Dermis microvascular lymphatic vessel endothelial cell (primary cell): ENCODE measurements at places on chromosomes 5 and 9.

- DNase-seq: no peak
Observed at GRCh38 chr5:151591144-151591819, at the start of gene FAT2. Gene FAT2, minus strand, starts transcription at chr5:151591331. Its CDS starts 22,400 bp downstream, at chr5:151568931.

DNA sequence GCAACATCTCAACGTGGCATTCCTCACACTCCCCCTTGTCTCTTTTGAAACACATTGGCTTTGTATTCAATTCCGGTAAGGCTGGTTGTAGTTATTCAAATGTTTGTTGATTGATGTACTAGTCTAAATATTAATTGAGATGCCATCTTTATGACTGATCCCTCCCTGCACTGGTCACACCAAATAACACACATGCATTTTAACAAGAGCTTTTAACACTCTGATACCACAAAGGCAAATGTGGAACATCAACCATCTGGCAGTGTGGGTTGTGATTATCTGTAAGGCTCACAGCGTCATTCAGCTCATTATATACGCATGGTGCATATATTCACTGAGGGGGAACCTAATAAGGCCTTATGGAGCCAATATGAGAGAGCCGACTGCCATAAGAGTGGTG lies 305.0 kb downstream of the TENT4A start:
- DNase-seq: no peak

- DNase-seq: no peak
Observed at GRCh38 chr9:22740781-22741180, 294.2 kb downstream of the DMRTA1 start.

DNA sequence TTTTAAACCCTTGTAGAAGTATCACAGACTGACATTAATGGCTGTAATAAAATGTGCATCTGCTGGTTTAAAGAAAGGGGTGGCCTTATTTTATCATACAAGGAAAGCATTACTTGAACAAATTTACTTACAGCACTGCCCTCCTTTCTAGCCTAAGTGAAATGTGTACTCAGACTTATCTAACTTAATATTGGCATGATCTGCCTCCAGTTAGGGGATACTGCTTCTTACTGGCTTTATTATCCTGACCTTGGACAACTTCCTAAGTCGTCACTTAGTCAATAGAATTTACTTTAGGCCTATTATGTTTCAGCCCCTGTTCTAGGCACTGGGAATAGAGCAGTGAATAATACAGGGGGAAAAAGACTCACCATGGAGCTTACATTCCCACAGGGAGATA lies 79.4 kb downstream of the TEK start:
- DNase-seq: no peak

DNA sequence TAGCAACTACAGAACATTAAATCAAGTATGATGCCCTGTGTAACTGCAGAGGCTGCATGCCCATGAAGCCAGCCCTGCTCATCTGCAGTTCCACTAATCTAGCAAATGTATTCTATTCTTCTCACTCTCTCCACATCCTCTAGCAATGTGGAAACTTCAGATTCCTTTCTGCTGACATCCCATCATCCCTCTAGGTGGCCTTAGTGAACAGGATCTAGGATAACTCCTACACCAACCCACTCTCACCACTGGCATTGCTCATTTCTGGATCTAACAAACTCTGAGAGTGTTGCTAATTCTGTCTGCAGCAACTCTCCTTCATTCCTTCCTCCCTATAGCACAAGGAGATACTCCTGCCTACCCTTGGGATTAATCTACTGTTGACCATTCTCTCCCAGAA lies 80.8 kb downstream of the FAM81B start:
- DNase-seq: no peak

DNA sequence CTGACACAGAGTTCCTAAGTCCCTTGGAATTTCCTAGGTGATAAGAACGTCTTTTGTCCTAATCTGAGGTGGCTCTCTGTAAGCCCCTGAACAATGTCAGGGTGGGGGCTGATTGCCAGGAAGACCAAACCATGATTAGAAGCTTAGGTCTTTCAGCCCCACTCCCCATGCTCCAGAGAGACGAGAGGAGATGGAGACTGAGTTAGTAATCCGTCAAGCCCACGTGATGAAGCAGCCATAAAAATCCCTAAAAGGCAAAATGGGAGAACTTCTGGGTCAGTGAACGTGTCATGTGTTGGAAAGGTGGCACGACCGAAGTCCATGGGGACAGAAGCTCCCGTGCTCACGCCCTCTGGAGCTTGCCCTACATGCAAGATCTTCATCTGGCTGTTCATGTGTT lies 85.6 kb downstream of the RAD23B start:
- DNase-seq: no peak

- no peak for DNase-seq
Observed at GRCh38 chr9:115200711-115201505, 83.0 kb upstream of the TNC start.

DNA sequence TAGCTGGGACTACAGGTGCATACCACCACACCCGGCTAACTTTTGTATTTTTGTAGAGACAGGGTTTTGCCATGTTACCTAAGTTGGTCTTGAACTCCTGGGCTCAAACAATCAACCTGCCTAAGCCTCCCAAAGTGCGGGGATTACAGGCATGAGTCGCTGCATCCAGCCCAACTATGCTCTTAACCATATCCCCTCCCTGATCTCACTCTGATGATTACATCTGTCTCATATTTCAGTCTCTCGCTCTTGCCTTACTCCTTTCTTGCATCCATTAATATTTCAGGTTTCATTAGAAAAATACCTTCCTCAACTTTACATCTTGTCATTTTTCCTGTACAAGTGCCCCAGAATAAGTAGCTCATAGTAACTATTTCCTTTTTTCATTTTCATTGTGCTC lies 61.0 kb upstream of the BASP1 start:
- DNase-seq: no peak

GRCh38 chr9:100933656-100934055 lies 94.9 kb upstream of the PLPPR1 start:
- DNase-seq: no peak

- peak; percentile 17 for DNase-seq
Observed at GRCh38 chr9:128503870-128504269, 649 bp upstream of the GLE1 start.

- no peak for DNase-seq
Observed at GRCh38 chr5:146329697-146330096, 8.9 kb upstream of the POU4F3 start.

GRCh38 chr9:129554649-129555048 lies 66.3 kb downstream of the C9orf50 start:
- no peak for DNase-seq

GRCh38 chr9:78242041-78242440 lies 6.2 kb downstream of the CEP78 start:
- no peak for DNase-seq

DNA sequence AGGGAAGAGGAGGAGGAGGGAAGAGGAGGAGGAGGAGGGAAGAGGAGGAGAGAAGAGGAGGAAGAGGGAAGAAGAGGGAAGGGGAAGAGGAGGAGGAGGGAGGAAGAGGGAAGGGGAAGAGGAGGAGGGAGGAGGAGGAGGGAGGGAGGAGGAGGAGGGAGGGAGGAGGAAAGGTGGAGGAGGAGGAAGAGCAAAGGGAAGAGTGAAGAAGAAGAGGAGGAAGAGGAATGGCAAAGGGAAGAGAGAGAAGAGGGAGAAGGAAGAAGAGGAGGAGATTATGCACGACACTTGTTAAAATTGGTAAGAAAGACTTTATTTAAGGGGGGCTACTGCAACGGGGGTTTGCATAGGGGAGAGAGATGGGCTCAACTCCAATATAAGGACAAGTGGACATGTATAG lies 221.2 kb downstream of the SLIT3 start:
- DNase-seq: no peak

- no peak for DNase-seq
Observed at GRCh38 chr5:133343196-133343595, 269.1 kb downstream of the FSTL4 start.

GRCh38 chr5:151288180-151288579 lies 15.4 kb downstream of the SLC36A3 start:
- DNase-seq: no peak

GRCh38 chr5:176887252-176887849 lies 11.8 kb downstream of the HK3 start:
- no peak for DNase-seq

GRCh38 chr5:3837506-3837905 lies 241.9 kb downstream of the IRX1 start:
- no peak for DNase-seq

GRCh38 chr9:37976714-37977477 lies 73.0 kb upstream of the SLC25A51 start:
- no peak for DNase-seq

GRCh38 chr5:173055722-173055982 lies 500 bp upstream of the CREBRF start:
- no peak for DNase-seq

DNA sequence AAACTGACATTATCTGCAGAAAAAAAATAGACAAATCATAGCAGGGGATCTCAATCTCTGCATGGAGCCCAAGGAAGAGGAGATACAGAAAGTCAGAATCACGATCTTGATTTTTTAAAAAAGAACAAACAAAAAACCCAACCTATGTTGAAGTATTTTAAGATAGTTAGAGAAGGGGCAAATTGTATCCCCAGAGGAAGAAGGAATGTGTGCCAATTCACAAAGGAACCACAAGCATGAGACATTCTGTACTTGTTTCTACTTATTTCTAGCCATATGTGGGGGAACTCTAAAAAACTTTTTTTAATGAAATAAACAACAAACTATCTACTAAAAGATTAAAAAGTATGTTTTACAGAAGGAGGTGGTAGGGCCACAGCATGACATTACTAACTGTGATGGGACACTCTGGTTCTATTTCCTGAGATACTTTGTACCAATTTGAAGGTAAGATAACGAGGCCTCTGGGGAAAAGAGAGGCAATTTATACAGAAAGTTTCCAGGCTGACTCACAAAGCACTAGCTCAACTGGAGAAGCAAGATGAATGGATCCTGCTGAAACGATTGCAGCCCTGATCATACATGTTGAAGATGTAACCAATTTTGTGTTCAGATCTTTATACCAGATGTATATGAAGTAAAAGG lies 22.5 kb downstream of the RANBP3L start:
- DNase-seq: no peak

GRCh38 chr9:132596200-132596599 lies 13.8 kb downstream of the BARHL1 start:
- DNase-seq: peak; percentile 42

GRCh38 chr5:57889558-57889957 lies 406.9 kb upstream of the ACTBL2 start:
- peak; percentile 76 for DNase-seq

DNA sequence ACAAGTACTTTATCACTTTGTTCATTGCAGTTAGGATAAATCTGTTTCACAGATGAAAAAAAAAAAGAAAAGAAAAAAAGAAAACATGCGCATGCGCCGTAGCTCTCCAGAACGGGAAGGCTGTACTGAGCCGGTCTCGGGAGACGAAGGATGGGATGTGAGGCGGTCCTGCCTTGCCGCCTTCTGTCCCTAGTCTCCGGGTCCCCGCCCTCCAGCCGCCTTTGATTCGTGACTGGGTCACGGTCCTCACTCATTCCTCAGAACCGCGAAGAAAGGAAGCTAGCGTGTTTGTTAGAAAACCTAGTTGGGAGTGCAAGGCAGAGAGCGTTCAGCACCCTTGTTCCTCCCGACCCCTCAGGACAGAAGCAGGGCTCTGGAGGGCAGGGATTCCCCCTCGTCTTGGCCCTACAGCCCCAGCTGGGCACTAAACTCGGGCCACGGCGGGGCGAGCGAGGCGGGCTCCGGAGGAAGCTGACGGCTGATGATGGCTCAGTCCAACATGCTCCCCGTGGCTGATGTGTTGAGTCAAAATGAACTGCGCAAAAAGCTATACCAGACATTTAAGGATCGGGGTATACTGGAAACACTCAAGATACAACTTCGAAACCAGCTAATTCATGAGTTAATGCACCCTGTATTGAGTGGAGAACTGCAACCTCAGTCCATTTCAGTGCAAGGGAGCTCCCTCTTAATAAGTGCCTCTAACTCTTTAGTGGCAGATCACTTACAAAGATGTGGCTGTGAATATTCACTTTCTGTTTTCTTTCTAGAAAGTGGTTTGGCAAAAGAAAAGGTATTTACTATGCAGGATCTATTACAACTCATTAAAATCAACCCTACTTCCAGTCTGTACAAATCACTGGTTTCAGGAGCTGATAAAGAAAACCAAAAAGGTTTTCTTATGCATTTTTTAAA lies 40.0 kb downstream of the CPLANE1 start:
- DNase-seq: no peak

GRCh38 chr9:72947984-72948465 lies 4.8 kb downstream of the ALDH1A1 start:
- DNase-seq: no peak

DNA sequence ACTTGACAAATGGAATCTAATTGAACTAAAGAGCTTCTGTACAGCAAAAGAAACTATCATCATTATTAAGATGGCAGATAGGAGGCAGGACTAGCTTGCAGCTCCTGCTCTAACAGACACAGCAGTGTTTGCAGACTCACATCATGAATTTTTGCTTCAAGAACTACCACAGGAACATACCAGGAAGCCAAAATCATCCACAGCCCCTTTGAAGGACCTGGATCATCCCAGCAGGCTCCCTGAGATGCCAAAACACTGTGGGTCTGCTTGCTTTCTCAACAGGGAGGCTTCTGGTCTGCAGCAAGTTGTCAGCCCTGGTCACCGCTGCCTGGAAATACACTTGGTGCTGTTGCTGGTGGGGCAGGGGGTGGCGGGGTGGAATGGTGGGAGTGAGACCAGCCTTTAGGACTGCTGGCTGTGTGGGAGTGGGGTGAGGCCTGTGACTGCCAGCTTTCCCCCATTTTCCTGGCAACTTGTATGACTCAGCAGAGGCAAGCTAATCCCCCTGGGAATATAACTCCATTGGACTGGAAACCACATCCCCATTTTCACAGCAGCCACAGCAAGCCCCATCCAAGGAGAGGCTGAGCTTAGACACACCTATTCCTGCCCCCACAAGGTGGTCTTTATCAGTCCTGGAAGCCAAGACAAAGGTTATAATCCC lies 533.8 kb upstream of the CYLC2 start:
- DNase-seq: no peak

DNA sequence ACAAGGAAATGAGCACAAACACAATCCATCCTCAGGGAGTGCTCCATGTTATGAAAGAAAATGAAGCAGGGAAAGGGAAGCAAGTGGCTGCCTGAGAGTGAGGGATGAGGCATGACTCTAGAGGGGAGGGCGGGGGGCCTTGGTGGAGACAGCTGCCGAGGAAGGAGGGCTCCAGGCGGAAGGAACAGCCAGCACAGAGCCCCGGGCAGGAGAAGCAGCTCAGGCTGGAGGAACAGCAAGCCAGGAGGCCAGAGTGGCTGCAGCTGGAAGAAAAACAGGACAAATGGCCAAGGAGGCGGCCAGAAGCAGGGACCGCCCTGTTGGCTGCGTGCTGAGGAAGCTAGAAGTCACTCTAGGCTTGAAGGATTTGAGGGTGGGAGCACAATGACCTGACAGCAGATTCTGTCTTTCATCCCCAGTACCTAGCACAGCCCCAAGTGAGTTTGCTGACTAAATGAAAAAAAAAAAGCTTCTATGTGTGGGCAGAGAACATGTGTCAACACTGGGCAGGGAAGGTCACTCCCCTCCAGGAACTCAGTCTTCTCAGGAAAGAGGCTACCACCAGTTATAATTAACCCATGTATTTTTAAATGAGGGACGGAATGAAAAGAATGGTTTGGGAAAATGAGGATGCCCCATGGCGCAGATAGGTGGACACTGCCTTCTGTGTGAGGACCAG lies 142.8 kb downstream of the DCP2 start:
- no peak for DNase-seq
